ENCODE measurements at places on chromosomes 6 and 20. TPM values are rescaled to one million over a fixed set of nuclear protein-coding genes. Genes with fewer than 3 reads are reported as not detected.

Gene LY6G6D
- not detected for total RNA-seq

Gene MAN1A1
- 17.9 TPM for total RNA-seq

Gene CCM2L
- total RNA-seq: 5.7 TPM

Gene SLC35D3
- total RNA-seq: 0.23 TPM

DNA sequence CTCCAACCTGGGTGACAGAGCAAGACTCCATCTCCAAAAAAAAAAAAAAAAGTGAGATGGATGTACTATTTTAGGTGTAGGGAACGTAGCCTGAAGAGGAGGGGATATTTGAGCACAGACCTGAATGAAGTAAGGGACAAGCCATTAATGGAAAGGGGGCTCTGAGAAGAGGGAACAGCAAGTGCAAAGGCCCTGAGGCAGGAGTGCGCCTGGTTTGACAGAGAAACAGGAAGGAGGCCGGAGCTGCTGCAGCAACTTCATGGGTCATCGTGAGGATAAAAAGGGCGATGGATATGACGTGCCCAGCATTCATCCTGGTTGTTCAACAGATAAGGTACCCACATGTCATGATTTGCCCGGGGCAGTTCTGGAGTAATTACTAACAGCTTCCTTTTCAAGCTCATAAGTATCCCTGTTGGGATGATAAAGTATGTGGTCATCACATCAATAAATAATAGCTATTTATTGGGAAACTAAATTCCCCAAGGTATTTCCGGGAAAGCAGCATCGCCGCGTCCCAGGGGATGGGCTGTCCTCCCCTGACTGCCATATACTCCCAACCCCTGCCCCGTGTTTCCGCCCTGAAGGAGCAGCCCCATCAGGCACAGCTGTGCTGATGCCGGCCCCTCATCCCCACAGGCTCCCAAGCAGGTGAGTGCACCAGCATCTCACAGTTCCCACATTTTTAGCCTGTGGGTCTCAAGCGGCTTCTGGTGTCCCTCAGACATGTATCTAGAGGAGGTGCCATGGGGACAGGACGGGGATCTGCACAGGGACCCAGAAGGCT lies 43.4 kb downstream of the DLGAP4 start:
- H3K27ac ChIP-seq: no peak overlapping the region
- no peak for DNase-seq
- no peaks in the 10 kb centered on the region for H3K4me1 ChIP-seq
- H3K36me3 ChIP-seq: no peaks in the 10 kb centered on the region

- no peak for DNase-seq
- no peaks in the 10 kb centered on the region for H3K27me3 ChIP-seq
- no peak overlapping the region for H3K4me3 ChIP-seq
These were observed 285.6 kb downstream of the TAF4 start for GRCh38 chr20:61780066-61780465.

- H3K36me3 ChIP-seq: no peaks in the 10 kb centered on the region
- DNase-seq: no peak
- H3K4me3 ChIP-seq: no peak overlapping the region
- no peaks in the 10 kb centered on the region for H3K27me3 ChIP-seq
These were observed 15.6 kb upstream of the CBFA2T2 start for GRCh38 chr20:33474097-33474873.
